Stimulated activated CD8-positive, alpha-beta memory T cell treated with anti-CD3 and anti-CD28 coated beads, Interleukin-7, amount 100 ng/mL, for 24 hours (primary cell): ENCODE measurements at places on chromosomes 1 and 21.

DNA sequence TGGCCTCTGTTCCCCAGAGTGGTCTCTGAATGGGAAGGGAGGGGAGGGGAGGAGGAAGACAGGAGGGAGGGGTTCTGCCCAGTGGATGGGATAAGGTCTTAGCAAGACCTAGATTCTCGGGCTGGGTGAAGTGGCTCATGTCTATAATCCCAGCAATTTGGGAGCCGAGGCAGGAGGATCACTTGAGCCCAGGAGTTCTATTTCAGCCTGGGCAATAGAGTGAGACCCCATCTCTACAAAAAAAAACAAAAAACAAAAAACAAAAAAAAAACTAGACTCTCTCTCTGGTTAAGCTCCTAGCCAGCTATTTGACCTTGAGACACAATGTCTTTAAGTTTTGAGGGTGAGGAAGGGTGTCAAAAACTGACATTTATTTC lies 11.4 kb downstream of the UQCRHL start:
- no peak for DNase-seq

DNA sequence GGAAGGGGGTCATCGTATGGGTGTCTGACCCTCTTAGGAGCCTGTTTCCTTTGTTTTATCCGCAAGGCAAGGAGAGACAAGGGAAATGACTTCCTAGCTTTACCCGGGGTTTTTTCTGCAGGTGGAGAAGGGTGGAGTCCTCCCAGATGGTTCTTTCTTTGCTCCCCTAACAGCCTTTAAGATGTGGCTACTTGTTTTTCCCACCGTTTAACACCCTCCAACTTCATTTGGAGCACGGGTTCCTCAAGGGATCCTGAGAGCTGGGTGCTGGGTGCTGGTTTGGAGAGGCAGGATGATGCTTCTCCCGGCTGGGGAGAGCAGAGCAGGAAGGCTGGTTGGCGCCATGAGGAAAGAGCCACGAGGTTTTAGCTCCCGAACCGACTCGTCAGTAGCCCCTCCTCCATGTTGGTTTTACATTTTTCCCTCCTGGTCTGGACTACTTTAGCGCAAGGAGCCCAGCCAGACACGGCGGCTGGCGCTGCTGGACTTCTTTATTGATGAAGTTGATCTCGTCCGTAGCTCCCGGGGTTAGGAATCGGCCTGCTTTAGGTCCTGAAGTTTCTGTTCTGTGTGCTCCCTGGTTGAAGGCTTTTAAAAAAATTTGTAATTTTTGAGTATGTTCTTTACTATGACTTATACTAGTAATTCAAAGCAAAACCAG lies 1.4 kb downstream of the UCK2 start:
- no peak for DNase-seq

DNA sequence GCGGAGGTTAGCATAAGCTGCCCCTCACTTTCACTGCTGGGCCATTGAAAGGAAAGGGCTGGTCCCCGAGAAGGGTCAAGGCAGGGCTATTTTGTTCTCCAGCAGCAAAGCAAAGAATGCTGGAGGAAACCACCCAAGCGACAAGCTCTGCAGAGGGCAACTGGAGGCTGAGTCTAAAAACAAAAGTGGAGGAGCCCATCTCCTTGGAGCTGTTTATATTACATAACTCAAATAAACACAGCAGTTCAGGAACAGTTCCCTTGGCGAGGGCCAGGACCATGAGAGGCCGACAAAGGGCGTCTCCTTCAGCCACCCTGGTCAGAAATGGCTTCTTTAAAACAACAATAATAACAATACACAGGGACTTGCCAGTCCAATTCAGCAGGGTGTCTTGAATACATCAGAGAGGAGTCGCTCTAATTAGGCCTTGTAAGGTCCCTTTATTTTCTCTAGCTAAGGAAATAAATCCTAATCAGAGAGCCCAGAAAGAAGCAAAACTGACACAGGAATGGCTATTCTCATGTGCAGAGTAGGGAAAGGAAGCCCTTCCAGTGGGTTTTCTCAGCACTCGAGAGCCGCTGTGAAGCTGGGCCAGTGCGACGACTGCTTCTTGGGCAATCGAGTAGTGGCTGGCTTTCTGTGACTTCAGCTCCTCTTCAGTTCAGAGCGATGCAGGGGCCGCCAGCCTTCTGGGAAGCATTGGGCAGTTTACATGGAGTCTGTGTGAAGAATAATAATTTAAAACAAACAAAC lies 57.0 kb upstream of the TARBP1 start:
- no peak for DNase-seq

DNA sequence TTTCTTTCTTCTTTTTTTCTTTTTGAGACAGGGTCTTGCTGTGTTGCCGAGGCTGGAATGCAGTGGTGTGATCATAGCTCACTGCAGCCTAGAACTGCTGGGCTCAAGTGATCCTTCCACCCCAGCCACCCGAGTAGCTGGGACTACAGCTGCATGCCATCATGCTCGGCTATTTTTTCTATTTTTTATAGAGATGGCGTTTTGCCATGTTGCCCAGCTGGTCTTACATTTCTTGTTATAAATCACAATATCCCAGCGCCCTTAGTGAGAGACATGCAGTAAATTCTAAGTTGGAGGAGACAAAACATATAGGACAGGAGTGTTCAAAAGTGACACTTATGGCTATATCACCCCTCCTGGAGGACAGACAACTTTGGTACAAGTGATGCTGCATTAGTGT lies 31.3 kb upstream of the ACTN2 start:
- no peak for DNase-seq

- DNase-seq = no peak
Observed at GRCh38 chr1:58155418-58156123, 391.0 kb downstream of the OMA1 start.

DNA sequence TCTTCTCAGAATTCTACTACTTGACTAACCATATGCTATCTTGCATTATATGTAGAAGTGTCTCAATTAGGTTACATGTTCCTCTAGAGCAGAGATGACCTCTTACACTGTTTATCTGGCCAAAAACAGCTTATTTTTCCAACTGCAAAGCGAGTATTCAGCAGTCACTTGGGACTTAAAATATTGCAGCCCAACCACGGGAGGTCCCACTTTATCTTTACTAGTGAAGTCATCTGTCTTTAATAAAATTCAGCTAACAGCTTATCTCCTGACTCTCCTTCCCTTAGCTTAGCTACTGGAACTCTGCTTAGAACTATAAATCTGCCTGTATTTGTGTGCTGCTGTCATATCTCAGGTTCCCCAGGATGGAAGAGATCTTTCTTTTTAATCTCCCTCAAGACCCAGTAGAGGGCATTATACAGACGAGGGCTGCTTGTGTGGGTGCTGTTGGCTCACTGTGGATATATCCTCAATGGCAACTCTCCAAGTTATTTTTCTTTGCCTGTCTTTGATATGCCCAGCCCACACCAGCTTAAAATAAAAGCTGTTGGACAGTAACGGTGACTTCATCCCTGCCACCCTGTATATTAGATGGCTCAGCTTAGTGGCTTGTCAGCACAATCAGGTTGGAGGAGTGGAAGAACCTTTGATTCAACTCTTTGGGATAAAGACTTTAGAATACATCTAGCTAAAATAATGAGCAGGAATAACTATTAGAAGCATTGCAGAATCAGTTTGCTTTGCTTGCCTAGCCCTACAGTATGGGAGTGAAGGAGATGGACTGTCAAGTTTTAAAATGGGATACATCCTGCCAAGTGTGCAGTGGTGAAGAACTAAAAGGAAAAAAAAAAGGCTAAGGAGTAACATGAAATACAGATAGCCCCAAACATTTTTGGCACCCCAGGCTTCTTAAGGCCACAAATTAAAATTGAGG lies 9.6 kb downstream of the ENSA start:
- no peak for DNase-seq

GRCh38 chr1:235907187-235907896 lies 40.6 kb upstream of the LYST start:
- DNase-seq = no peak

DNA sequence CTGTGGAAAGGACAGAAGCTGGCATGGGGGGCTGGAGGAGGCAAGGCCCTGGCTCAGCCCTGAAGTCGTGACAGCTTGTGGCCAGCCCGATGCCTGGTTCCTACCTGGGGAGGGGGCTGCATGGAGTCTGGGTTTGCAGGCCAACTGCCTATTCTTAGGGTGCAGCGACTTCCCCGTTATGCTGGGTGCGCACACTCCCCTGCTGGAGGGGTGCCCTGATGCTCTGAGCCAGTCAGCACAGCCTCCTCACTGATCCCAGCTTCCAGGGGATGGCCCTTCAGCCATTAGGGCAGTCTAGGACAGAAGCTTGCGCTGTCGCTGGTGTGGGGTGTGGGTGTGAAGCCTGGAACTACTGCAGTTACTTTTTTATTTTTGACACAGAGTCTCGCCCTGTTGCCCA lies 30.0 kb upstream of the SLC19A1 start:
- DNase-seq = no peak

DNA sequence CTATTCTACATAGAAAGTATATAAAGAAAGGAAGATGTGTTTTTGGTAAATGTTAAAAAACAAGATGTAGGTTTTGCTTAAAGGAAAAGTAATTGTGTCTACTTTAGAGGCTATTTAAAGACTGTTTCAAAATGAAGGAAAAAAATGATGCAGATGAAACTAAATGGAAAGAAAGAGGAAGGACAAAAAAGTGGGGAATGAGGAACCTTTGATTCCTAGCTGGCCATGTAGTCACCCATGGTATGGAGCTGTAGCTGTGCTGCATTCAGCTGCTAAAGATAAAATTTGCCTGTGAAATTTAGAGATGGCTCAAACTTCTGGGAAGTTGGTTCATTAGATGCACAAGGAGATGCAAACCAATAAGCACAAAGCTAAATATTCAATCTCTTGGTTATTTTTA lies 86.8 kb upstream of the SERBP1 start:
- DNase-seq = no peak

DNA sequence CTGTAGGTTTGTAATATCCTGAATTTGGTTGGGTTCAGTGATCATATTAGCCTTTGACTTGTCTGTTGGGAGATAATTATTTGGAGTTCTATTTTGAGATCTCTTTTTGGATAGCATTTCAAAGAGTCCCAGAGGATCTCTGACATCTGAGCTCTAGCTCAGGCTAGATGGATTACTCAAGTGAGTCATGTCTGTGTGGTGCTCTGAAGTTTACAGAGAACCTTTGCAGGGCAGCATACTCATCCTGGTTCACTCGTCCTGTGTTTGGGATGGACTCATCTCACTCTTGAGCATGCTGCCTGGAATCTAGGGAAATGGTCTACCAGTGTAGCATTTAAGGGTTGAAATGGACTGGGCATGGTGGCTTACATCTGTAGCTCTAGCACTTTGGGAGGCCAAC lies 29.4 kb upstream of the BMP8A start:
- DNase-seq = no peak

DNA sequence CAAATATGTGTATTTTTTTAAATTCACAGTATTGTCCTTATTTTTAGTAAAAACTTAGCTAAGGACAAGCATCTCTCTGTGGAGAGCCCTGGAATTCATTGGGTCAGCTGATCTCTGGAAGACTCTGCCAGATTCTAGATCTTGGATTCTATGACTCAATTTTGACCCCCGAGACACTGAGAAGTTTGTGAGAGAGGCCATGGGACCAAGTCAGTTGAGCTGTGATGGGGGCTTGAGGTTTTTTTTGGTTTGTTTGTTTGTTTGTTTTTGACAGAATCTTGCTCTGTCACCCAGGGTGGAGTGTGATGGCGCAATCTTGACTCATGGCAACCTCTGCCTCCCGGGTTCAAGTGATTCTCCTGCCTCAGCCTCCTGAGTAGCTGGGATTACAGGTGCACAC lies 13.5 kb downstream of the SHISA4 start:
- DNase-seq = no peak

- DNase-seq = no peak
Observed at GRCh38 chr1:234924450-234925355, 203.9 kb downstream of the TOMM20 start.

GRCh38 chr1:19372136-19372514 lies 60.0 kb downstream of the SLC66A1 start:
- no peak for DNase-seq

GRCh38 chr1:54180701-54181360 lies 19.0 kb downstream of the CYB5RL start:
- no peak for DNase-seq

DNA sequence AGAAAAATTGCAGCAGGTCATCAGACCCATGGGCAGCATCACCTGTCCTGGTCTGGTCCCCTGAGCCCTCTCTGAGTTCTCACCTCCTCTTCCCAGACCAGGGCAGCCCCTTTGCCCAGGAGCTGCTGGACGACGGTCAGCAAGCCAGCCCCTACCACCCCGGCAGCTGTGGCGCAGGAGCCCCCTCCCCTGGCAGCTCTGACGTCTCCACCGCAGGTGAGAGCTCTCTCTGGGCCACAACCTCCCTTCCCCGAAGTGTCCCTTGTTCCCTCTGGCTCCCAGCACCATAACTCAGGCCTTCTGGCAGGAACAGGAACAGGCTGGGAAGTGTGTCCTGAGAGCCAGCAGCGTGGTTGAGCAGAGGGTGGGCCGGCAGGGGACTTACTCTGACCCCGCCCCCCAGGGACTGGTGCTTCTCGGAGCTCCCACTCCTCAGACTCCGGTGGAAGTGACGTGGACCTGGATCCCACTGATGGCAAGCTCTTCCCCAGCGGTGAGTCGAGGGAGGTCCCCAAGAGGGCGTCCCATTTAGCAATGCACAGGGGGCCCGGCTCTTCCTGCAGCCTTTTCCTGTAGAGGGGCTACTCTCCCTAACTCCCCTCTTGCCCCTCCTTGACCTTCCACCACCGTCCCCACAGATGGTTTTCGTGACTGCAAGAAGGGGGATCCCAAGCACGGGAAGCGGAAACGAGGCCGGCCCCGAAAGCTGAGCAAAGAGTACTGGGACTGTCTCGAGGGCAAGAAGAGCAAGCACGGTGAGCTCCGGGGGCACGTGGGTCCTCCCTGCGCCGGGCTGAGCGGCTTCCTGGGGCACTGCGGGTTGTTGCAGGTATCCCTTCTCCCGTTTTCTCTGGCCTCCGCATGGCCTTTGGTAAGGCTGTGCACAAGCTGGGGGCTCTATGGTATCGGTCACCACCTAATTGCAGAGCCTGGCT lies 2.4 kb downstream of the ELF3 start:
- no peak for DNase-seq
